ENCODE measurements at places on chromosomes 7 and 10.

- DNase-seq, result no peak
Observed at GRCh38 chr7:44310221-44310848, 15.1 kb downstream of the CAMK2B start.

DNA sequence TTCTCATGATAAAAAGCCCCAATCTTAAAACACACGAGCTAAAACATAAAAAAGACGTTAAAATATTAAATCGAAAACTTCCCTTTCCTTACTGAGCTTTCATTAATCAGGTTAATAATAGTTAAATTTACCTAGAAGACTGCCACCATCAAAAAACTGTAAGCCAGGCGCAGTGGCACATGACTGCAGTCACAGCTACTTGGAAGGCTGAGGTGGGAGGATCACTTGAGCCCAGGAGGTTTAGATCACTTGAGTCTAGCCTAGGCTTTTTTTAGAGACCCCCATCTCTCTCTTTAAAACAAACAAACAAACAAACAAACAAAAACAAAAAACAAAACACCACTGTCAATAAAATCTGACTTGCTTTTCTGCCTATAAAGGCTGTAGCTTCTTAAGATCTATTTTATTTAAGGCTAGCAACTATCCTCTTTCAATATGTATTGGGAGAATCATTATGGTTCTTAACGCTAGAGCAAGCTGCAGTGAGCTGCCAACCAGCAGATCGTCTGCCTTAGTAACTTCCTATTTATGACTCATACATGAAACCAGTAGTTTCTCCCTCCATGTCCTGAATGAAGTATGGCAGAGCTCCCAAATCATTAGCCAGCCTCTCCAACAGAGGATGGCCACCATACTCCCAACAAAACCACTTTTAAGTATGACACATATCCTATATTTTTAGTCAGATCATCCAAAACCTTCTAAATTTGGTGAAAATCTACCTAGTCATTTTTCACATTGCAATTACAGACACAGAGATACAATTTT lies 163.7 kb downstream of the SRPK2 start:
- no peak for DNase-seq

DNA sequence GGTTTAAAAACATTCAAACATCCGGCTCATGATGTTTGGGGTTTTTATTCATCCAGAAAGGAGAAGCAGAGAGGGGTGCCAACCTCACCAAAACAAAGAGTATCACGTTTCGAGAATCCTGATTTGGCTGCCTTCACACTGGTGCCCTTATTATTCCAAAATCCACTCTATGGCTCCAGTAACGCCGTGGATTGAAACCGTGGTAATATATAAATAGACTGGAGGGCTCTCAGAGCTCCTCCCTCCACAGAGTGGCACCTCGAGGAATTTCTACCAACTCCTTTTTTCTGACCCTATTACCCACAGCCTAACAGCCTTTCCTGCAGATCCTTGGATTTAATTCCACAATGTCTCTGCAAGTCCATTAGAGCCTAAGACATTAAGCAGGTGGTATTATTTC lies 353.6 kb downstream of the CRPPA start:
- no peak for DNase-seq

GRCh38 chr10:60921633-60922032 lies 22.4 kb downstream of the RHOBTB1 start:
- DNase-seq, result no peak

DNA sequence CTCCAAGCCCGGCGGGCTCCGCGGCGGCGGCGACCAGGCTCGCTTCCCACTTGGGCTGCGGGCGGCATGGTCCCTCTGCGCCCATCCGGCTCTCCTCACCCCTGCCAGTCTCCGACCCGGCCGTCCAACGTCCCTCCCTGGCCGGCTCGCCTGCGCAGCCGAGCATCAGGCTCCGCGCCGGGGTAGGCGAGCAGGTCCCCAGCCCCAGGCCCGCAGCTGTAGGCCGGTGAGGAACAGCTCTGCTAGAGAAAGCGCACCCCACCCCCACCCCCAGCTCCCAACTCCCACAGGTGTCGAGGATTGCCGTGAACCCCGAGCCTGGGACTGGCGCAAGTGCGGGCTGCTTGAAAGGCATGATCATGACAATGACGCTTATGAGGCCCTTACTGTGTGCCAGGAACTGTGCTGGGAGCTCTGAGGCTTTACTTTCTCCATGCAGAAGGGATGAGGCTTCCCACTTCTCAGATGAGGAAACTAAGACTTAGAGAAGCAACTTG lies 20.8 kb upstream of the PAX2 start:
- DNase-seq, result no peak

GRCh38 chr7:29337546-29338116 lies 143.1 kb downstream of the CHN2 start:
- no peak for DNase-seq

DNA sequence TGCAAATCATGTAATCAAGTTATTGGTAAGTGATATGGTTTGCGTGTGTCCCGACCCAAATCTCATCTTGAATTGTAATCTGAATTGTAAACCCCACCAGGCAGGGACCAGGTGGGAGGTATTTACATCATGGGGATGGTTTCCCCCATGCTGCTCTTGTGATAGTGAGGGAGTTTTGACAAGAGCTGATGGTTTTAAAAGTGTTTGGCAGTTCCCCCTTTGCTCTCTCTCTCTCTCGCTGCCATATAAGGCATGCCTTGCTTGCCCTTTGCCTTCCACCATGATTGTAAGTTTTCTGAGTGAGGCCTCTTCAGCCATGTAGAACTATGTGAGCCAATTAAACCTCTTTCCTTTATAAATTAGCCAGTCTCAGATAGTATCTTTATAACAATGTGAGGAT lies 302.6 kb downstream of the THSD7A start:
- DNase-seq, result no peak

- DNase-seq, result no peak
Observed at GRCh38 chr10:85175635-85176034, 847.2 kb downstream of the CCSER2 start.

DNA sequence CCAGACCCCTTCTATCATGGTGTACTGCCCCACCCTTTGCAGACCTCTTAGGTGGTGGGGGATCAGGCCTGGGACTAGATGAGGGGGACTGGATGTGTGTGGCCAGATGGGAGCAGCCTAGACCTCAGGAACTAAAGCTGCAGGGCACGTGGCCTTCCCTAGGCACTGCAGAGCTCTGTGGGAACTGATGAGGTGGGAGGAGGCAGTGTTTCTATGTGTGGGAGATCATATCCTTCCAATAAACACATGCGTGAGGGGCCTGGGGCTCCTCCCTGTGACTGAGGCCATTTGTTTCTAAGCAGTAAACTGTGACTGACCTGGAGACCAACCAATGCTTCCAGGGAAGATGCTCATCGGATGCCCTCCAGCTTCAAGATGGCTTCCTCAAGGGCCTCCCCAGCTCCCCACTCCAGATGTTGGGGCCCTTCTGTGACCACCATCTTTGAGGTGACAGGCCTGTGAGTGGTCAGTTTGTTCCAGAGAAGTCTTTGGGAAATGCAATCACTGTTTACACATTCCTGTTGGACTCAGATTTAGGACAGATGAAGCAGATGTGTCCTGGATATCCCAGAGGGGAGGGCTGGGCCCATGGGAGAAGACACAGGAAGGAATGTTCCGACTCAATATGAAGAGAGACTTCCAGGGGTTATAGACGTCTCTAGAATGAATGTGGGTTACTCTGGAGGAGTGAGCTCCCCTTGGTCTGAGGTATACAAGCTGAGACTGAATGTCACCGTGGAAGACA lies 23.6 kb upstream of the ZCCHC24 start:
- no peak for DNase-seq

- no peak for DNase-seq
Observed at GRCh38 chr7:104983076-104983577, 30.9 kb upstream of the KMT2E start.

GRCh38 chr10:7410862-7411670 lies at the start of gene SFMBT2:
SFMBT2 (minus strand) TSS chr10:7411034; CDS start chr10:7381898, 29,136 bp downstream.
- DNase-seq, result peak; percentile 58

DNA sequence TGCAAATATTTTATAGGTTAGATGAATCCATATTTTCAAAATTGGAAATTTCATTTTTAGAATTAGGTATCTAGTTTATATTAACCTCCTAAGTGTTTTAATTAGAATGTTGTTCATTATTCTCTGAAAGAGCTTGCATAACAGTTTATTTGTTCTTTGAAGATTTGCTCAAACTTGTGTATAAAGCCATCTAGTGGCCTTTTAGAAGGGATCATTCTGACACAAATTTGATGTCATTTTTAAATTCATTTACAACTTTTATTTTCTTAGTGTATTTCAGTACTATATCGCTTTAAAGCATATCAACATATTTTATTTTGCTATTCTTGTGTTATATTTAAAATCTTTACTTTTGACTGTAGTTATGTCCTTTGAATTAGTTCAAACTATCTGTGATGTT lies 527.0 kb upstream of the NRG3 start:
- DNase-seq, result no peak

DNA sequence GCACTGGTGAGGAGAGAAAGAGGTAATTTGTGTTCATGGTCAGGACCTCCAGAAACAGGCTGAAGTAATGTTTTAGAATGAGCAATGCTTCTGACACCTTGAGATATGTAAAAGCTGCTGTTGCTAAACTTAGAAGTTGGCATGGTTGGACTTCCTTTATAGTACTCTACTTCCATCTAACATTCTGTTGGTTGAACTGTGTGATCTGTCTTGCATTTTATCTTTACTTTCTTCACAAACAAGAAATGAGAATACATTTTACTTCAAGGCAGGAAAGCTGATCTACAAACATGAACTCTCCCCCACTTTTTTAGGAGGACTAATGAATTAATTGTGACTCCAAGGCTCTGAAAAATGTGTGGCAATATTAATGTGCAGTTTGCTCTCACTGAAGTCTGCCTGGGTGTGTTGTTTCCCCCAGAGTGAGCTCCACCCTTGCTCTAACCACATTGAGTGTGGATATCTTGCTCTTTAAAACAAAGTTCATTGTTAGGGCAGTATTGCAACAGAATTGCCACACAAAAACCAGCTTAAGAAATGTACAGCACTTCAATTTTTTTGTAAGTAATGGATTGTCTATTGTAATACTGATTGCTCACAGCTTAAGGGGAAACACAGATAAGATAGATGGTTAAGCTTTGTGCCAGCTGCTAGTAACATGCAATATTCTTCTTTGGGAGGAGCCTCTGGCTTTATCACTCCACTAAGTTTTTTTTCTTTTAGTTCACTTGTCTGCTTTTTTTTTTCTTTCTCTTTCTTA lies 69.0 kb downstream of the ADD3 start:
- no peak for DNase-seq

DNA sequence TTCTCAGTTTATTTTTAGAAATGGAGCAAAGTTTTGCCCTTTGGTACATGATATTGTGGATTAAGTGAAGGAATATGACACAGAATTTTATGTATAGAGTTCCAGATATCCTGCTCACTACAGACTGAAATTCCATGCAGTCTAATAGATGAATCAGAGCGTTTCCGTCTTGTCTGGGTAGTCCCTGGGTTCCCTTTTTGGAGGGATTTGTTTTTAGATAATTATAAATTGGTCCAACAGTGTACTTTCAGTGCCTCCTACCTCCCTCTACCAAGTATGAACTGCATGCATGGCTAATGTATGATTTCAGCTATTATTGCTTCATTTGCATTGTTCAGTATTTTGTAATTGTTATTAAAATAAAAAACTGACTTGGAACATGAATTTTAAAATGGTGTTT lies 74.4 kb downstream of the SEPTIN7 start:
- DNase-seq, result no peak

GRCh38 chr7:87231711-87232110 lies 12.2 kb upstream of the TMEM243 start:
- DNase-seq, result no peak

DNA sequence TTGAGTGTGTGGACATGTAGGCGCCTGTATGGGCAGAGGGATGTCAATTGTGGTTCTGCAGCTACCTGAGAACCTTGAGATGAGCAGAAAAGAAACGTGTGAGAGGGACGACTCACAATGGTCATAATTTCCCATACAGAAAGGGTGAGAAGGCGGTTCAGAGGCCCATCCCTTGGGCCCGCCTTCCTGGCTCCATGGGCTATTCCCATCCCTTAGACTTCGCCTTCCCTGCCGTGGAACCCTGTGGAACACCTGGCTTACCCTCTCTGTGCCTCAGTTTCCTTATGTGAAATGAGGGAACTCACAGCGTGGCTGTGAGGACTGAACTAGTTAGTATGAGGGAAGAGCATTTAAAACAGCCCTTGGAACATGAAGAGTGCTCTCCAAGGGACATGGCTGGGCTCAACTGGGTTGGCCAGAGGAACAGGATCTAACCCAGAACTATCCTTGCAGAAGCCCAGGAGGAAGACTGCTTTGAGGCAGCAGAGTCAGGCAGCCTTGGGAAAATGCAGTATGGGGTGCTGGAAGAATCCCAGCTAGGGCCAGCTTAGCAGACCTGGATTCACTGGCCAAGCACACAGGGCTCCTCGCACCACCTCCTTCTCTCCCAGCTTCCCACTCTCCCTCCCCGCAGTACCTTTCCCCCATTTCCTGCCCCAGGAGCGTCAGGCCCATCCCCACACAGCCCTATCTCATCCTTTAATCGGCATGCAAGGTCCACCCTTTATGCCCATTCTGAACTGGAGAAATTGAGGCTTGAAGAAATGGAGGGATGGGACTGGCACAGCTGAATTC lies 11.1 kb upstream of the ZMIZ1 start:
- no peak for DNase-seq

- DNase-seq, result no peak
Observed at GRCh38 chr10:78408671-78409472, 375.2 kb downstream of the RPS24 start.

- DNase-seq, result no peak
Observed at GRCh38 chr10:124909563-124909962, 32.4 kb upstream of the ZRANB1 start.

GRCh38 chr7:114977277-114977676 lies 55.4 kb downstream of the MDFIC start:
- DNase-seq, result no peak

DNA sequence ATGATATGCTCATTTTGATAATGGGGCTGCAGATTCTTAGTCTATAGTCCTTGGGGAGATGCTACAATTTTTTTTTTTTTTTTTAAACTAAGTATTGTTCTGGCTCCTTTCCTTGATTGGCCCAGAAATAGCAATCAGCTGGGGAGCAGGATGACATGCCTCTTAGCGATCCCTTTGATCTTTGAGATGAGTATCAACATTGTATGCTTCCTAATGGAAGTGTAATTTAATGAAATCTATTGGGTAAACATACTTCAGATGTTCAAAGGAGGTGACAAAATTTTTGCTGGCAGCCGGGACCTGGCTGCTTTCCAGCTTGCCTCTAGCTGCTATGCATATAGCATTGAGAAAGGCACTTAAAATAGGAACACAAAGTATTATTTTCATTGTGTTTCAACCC lies 43.5 kb downstream of the VTI1A start:
- no peak for DNase-seq

GRCh38 chr10:113386005-113386404 lies 166.8 kb upstream of the HABP2 start:
- no peak for DNase-seq

- no peak for DNase-seq
Observed at GRCh38 chr7:68706291-68706690, 892.0 kb upstream of the AUTS2 start.

DNA sequence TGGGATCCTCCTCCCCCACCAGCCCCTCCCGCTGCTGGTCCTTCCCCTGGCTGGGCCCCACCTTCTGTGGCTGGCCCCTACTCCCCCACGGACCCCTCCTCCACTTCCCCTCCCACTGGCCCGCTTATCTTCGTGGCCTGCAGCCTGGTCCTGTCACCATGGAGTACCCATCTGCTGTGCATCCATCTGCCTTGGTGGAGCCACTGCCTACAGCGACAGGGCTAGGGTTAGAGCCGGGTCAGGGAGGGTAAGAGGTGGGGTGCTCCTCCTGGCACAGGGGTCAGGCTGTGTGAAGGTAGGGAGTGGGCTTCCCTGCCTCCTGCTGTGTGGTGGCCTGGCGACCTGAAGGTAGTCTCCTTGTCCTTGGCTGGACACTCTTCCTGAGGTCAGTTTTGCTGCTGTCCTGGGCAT lies 5.2 kb downstream of the ADCY1 start:
- DNase-seq, result no peak

GRCh38 chr7:158140538-158141220 lies 446.9 kb downstream of the PTPRN2 start:
- DNase-seq, result no peak

Data from activated naive CD4-positive, alpha-beta T cell (primary cell).